Activated CD4-positive, alpha-beta T cell treated with anti-CD3 and anti-CD28 coated beads, Interleukin-10, Interleukin-2, amounts not matched to agents 100 ng/mL and 50 ng/mL, durations not matched to agents 16 hours and 8 hours (primary cell): ENCODE measurements at places on chromosomes 12 and 14.
A peak's percentile ranks its signal among the peaks of the same experiment; 100 is the strongest.

GRCh38 chr12:117212563-117213190 lies 22.4 kb upstream of the FBXO21 start:
- DNase-seq, result peak; percentile 64

- peak; percentile 7 for DNase-seq
Measured at GRCh38 chr12:70052931-70053497, 190.2 kb upstream of the CNOT2 start.

GRCh38 chr12:7731486-7731885 lies 15.7 kb downstream of the CLEC4C start:
- DNase-seq, result no peak

DNA sequence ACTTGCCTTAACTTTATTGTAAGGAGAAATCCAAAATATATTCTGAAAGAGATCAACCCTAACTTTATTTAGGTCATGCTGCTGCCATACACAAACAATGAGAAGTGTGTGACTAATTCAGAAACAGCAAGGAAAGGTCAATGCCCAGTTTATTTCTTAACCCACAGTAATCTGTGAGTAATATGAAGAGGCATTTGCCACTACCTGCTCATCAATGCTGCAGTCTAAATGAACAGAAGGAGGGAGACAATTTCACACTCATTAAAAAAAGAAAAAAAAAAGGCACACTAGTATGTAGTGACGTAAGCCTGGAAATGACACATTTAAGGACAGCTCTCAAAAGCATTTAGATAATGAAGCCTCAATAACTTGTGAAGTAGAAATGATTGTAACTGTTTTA lies 90.5 kb upstream of the FOXN3 start:
- DNase-seq, result peak; percentile 78

- no peak for DNase-seq
Measured at GRCh38 chr12:94198872-94199271, 50.5 kb downstream of the PLXNC1 start.

DNA sequence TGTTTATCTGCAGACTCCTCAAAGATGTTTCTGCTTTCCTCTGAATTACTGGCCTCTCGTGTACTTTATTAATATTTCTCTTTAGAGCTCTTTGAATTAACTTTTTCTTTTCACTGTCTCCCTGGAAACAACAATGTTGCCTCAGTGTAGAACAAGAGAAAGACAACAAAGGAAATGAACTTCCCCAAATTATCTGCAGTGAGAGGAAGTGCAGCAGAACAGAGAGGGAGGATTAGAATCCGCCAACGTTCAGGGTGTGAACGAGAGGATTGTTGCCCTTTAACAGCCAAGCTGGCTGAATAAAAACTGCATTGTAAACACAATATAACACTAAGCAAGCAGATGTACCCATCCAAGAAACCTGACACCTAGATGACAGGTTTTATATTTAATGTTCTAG lies 375.9 kb downstream of the GALC start:
- DNase-seq, result no peak

DNA sequence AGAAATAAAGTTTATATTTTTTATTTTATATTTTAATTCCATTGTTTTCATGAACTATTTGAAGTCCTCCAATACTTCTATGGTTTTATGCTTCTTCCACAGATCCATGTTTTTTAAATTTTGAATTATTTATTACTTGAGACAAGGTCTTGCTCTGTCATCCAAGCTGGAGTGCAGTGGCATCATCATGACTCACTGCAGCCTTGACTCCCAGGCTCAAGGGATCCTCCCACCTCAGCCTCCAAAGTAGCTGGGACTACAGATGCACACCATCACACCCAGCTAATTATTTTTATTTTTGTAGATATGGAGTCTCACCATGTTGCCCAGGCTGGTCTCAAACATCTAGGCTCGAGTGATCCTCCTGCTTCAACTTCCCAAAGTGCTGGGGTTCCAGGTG lies 28.8 kb upstream of the DLGAP5 start:
- no peak for DNase-seq

GRCh38 chr14:24681056-24681455 lies 47.1 kb upstream of the GZMB start:
- no peak for DNase-seq

GRCh38 chr12:95304673-95305198 lies 87.1 kb downstream of the VEZT start:
- no peak for DNase-seq

DNA sequence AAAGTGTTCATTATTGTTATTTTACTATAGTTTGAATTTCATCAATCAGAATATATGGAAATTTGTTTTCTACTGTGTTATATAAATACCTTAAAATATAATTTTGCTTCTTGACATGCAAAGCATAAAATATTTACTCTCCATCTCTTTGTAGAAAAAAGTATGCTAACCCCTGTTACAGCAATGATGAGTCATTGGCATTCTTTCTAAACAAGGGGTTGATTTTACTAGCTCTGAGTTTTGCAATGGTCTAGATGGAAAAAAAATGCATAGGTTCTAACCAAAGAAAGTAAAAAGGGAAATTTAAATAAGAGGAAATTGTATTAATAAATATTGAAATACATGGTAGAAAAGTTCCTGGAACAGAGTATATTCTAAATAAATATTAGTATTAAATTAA lies 990.2 kb upstream of the ATXN7L3B start:
- DNase-seq, result no peak

- DNase-seq, result no peak
Measured at GRCh38 chr12:38159092-38159551, 157.5 kb upstream of the ALG10B start.

GRCh38 chr14:103569408-103569807 lies 6.6 kb downstream of the COA8 start:
- DNase-seq, result no peak

DNA sequence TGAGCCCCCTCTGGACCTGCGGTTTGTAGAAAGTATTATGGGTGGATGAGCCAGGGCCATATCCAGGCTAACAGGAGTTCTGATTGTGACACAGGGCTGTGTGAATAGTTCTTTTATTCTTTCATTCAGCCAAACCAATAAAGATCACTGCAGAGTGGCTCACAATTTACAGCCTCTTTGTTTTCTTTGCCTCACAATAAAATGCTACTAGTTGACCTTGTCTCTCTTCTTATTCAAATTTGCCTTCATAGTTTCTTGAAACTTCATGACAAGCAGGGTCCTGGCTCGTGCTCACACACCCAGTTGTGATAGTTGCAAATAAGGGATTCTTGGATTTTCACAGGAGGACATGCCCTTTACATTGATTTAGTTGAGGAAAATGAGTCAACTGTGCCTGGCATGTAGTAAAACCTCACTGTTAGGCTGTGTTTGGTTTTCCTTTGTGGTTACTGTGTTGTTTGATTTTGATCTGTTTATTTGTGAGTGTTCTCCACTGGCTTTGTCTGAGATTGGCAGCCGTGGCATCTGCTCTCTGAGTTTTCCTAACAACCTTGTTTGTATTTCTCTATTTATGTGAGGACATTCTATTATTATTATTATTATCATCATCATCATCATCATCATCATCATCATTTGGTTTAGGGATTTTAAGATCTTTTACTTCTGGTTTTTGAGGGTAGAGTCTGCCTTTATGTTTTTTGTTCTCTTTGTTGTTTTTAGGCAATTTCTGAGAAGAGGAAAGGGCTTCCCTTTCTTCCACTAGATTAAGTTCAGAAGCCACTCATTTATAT lies 2.7 kb upstream of the KRT6B start:
- DNase-seq, result peak; percentile 9

GRCh38 chr12:126454581-126454980 lies 1389.3 kb downstream of the AACS start:
- DNase-seq, result no peak

DNA sequence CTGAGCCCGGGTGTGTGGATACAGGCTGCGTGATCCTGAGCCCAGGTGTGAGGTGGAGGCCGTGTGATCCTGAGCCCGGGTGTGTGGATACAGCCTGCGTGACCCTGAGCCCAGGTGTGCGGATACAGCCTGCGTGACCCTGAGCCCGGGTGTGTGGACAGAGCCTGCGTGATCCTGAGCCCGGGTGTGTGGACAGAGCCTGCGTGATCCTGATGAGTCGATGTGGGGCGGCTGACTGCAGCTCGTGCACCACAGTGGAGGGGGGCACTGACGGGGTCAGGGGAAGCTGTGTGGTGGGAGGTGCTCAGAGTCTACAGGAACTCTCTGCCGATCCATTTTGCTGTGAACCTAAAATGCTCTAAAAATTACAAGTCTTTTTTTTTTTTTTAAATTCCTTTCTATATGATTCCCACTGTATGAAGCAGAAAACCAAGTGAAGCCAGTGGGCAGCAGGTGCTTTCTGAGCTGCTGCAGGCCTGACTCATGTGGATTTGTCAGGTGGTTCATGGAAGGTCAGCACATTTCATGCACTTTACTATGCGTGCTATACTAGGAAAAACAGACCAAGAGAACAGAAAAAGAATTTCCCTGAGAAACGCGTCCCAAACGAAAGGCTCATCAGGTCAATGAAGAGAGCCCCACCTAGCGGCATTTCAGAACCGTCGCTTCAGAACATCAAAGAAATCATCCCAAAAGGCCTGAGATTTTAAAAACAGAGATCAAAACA lies 19.3 kb downstream of the BRF1 start:
- peak; percentile 27 for DNase-seq

DNA sequence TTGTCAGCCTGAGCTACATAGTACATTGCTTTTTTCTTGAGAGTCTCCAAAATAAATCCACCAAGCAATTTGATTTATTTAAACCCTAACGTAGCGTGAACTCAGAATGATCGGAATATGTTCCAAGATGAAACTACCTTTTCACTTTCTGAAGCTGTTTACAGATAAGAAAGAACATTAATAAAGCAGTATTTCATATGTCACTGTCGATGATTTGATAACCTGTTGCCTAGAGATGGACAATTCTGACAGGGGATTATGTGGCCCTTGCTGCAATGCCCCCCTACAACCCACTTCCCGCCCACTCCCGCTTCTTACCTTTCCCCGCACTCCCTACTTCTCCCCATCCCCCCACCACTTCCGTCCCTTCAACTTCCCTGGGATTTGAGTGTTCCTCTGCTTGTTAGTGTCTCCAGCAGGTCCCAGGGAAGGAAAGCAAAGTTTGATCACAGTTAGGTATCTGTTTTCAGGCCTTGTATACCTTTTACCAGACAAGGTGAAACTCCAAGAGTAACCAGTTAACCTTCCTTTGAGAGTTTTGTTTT lies 229.2 kb upstream of the HMGA2 start:
- no peak for DNase-seq

GRCh38 chr14:36315159-36315853 lies 5.1 kb downstream of the MBIP start:
- DNase-seq, result peak; percentile 80

GRCh38 chr14:104578321-104578720 lies 1.2 kb upstream of the C14orf180 start:
- DNase-seq, result no peak

GRCh38 chr14:78403278-78403815 lies 233.2 kb downstream of the NRXN3 start:
- DNase-seq, result no peak

GRCh38 chr12:105848286-105848685 lies 290.5 kb downstream of the NUAK1 start:
- DNase-seq, result no peak

GRCh38 chr12:109757671-109758265 lies 44.1 kb downstream of the FAM222A start:
- no peak for DNase-seq

DNA sequence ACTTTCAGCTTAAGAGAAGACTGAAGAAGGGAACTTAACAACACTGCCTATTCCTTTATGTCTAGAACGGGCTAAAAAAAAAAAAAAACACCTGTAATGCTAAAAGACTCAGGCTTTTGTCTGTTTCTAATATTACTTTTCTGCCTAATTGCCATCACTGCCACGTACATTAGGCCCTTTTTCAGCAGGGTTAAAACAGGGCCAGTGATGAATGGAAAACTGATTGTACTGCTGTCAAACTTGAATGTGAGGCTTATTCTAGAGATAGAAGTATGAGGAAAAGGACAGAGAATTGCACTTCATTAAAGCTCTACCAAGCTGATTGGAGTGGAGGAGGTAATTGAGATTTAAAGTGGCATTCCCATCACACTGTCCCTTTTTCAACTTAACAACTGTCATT lies 535.8 kb downstream of the PRKD1 start:
- no peak for DNase-seq

DNA sequence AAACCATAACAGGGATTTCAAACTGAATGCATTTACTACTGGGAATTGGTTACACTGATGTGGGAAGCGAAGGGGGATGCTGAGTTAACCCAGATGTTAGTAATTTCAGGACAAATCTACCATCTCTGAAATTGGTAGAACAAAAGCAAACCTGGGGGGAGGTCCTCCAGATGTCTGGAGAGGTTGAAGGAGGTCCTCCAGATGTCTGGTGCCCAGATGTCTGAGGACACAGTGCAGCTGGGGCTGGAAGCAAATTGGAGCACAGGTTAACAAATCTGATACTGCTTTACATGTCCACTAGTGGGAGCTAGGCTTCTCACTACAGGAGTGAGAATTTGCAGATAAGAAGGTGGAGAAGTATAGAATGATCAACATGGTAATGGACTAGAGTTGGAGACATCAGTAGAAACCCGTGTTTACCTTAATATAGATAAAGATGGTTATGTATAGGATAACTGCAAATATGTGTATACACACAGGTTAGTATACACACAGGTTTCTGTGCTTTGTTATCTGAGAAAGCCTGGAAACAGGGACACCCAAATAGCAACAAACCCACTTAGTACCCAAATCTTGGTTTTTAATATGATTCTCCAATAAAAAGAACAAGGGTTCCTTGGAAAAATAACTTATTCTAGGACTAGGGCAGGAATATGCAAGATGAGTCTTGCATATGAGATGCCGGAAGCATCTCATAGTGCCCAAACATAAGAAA lies 162.5 kb downstream of the C12orf50 start:
- DNase-seq, result peak; percentile 16

GRCh38 chr12:27185234-27186021 lies 58.7 kb upstream of the STK38L start:
- peak; percentile 76 for DNase-seq

DNA sequence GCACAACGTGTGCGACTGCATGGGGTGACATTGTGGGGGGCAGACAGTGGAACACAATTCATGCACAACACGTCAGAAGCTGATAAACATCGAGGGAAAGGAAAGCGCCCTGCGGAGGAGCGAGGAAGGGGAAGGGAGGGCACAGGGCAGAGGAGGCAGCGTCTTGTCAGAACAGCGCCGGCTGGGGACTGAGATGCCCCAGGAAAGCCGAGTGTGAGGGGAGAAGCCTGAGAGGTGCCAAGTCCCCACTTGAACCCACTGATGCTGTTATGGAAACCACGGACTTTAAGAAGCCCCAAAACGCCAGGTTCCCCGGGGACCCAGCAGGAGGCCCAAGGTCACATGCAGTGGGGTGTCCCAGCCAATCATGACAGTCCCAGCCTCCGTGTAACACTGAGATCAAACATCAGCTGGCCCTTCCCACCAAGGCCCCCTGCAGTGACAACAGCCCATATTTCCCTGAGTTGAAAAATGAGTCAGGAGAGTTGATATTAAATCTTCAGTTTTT lies 70.0 kb downstream of the GALNT9 start:
- DNase-seq, result no peak

DNA sequence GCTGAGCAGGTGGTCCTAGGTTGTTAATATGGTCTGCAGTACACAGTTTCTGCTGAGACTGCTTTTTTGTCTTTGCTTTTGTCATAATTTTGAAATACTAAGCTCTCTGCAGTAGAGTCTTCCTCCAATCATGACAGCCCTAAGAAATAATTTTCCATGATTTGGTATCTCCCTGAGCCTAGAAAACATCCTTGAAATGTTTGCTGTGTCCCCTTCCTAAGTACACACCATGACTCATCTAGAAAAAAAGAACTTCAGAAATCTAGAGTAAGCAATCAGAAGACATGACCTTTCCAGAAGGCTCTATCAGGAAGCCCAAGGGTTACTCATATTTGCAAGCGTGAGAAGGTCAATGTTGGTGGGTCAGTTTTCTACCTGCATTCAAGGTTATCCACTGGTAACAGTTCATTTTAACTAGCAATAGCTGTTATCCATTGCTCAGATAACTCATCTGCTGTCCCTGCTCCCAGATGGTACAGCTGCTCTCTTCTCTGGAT lies 16.4 kb downstream of the DAD1 start:
- DNase-seq, result no peak
